ENCODE measurements at places on chromosomes 5 and 9.
A peak's percentile ranks its signal among the peaks of the same experiment; 100 is the strongest.

DNA sequence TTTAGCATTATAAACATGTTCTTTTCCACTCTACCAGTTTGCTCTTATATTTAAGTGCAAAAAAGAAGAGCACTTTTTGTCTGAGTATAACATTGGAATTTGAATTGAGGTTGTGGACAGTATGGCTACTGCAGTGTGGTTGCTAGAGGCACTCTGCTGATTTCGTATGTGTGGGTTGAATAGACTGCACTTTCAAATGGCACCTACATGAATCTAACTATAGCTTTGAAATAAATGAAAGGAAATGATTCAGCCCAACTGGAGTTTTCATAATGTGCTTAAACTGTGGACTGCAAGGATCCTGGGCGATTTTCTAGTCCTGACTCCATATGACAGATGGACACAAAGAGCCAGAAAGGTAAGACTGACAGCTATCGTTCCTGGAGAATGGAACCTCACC lies 657.6 kb upstream of the RIOK2 start:
- DNase-seq, result no peak

GRCh38 chr5:172640822-172641358 lies at the start of gene NEURL1B:
TSS of gene NEURL1B (plus strand) at chr5:172641263. CDS start at chr5:172641407, 144 bp downstream.
- DNase-seq, result peak; percentile 39

DNA sequence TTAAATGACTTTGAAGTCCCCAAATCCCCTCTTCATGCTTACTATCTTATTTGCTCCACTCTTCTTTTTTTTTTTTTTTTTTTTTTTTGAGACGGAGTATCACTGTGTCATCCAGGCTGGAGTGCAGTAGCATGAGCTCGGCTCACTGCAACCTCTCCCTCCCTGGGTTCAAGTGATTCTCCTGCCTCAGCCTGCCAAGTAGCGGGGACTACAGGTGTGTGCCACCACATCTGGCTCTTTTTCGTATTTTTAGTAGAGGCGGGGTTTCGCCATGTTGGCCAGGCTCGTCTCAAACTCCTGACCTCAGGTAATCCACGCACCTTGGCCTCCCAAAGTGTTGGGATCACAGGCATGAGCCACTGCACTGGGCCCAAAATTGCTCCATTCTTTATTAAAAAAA lies 51.0 kb downstream of the ST8SIA4 start:
- DNase-seq, result no peak

- DNase-seq, result no peak
Measured at GRCh38 chr5:156693113-156693512, 157.0 kb upstream of the PPP1R2B start.

DNA sequence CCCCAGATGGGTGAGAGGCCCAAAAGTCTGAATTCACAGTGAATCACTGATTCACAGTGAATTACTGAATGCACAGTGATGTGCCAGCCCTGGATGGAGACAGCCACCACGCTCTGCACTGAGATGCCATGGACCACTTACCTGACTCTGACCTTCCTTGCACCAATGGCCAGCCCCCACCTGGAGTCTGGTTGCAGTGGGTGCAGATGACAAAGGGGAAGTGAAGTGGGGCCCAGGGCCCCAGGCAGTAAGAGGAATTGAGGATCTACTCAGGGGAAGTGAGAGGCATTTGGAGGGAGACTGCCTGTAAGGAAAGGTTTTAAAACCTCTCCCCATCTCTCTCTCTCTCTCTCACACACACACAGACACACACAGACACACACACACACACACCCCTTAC lies 412.1 kb downstream of the CYLC2 start:
- no peak for DNase-seq

- no peak for DNase-seq
Measured at GRCh38 chr5:111194925-111195324, 29.3 kb upstream of the CAMK4 start.

DNA sequence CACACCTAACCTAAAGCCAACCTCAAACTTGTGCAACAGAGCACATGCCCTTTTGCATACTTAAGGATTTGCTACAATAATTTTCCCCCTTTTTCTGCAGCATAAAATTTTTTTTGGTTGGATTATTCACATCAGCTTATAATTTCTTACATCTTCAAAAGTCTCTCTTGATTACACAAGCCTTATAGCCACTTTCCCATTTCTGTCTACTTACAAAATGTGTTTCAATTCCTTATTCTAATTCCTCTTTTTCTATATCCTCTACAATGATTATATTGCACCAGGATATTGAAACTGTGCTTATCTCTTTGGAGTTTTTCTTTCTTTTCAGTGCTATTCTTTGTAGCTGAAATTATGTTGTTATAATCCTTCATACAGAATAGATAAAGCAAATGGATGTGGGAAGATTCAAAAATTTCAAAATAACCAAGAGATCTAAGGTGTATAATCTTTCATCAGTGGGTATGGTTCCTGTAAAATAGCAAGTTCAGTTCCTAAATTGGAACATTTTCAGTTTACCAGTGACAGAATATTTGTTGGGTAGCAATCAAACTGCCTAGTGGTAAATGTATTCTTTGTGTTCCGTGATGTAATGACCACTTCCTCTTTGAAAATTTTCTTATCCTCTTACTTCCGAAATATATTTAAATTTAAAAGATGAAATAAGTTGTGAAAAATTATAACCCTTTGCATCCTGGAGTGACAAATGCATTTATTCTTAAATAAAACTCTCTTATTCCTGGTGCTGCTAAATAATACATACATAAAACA lies 386.8 kb upstream of the CHD1 start:
- DNase-seq, result no peak

DNA sequence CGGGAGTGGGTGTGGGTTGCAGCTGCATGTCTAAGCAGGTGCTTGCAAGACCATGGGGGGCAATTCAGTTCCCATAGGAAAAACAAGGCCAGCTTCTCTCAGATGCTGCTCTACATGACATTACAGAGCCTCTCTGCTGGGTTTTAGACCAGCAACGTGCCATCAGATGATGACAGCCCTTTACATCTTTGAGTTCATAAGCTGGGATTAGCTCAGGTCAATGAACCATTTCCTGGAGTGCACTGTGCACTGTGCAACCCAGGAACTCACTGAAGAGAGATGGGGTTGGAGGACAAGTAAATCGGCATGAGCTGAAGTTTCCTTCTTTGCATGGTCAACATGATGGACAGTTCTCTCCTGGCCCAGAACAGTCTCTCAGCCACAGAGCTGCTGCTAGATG lies 160.6 kb downstream of the MARCHF11 start:
- no peak for DNase-seq

DNA sequence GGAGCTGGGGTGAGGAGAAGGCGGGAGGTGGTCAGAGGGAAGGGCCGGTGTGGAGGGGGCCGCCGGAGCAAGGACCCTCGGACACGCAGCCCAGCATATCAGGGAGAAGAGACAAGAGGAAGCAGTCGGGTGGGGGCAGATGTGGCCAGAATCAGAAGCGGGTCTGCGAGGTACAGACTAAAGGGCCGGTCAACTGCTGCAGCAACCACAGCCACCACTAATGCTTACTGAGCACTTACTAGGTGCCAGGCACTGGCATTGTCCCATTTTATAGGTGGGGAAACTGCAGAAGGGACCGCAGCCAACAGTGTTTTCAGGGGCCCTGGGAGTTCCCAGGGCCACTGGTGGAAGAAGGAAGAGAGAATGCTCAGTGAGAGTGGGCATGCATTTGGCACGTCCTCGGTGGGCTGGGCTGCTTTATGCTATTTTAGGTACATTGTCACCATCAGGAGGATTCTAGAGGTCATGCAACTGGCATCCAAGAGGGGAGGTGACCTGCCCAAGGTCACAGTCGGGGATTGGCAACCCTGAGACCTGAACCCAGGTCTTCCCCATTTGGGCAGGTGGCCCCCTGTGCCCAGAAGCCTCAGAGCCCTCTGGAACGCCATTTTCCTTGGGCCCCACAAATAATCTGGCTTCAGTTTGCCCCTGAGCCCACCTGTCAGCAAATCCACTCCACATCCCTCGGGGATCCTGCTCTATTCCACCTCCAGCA lies 53.4 kb downstream of the DUSP1 start:
- DNase-seq, result no peak

DNA sequence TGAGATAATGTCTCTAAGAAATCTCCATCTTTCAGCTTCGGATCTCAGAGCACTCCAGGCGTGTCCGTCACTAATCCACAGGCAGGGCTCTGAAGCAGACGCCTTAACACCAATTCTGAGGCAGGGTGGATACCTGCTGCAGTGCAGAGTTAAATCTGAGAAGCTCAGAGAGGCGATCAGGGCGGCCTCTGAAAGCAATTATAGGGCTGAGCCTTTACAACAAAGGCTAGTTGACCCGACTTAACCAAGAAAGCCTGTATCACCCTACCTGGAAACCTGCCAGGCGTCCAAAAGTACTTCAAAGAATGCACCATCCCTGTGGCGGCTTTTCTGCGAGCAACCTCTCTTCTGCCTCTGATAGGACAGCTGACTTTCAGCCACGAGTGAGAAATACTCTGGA lies 134.8 kb upstream of the MSX2 start:
- DNase-seq, result no peak

DNA sequence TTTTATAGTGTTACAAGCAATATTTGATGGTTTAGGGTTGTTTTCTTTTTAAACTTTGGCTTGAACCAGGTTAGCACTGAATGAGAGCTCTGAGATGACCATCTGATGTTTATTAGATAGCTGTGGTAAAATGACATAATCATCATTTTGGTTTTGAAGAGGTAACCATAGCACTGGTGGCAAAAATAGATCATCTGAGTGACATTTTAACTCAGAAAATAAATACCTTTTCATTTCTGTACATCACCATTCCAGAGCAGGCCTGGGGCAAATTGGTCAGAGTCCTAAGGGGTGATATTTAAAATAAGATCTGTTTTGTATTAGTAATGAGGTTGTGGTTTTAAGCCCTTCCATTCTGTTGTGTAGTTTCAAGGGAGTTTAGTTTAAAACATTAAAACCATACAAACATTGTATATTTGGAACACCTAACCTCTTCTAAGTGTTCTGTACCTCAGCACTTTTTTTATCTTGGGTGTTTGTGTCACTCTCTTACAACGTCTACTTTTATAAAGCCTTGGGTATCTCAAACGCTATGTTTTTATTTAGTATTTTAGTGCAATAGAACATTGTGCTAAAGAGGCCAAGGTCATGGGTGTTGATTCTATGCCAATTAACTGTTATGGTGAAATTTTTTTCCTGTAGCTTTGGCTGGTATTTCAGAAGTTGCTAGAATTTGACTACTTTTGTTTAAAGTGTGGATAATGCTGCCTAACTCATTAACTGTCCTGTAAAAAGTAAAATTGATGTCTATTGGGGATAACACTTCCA lies 166.1 kb downstream of the CD180 start:
- no peak for DNase-seq

GRCh38 chr5:140322751-140323731 lies 20.1 kb upstream of the PFDN1 start:
- DNase-seq, result no peak

DNA sequence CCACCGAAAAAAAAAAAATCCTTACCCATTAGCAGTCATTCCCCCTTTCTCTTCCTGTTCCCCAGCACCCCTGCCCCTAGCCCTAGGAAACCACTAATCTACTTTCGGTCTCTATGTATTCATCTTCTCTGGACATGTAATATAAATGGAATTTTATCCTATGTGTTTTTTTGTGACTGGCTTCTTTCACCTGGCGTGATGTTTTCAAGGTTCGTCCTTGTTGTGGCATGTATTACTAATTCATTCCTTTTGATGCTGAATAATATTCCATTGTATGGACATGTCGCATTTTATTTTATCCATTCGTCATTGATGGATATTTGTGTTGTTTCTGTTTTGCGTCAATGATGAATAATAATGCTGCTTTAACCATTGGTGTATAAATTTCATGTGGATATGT lies 42.8 kb upstream of the SH3GL2 start:
- no peak for DNase-seq

DNA sequence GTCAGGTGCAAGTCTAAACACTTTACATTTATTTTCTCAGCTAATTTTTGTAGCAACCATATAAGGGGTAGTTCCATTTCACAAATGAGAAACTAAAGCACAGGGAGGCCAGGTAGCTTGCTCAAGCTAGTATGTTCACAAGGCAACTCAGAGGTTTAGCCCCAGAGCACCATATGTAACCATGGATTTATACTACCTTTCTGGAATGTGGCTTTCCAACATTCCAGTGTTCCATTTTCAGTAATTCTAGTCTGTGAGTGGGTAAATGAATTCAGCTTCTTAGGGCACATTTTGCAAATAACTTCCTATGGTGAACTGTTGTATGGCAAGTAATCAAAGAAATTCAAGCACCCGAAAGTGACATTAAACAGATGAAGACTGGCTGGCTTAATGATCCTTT lies 25.0 kb upstream of the CAST start:
- DNase-seq, result no peak

DNA sequence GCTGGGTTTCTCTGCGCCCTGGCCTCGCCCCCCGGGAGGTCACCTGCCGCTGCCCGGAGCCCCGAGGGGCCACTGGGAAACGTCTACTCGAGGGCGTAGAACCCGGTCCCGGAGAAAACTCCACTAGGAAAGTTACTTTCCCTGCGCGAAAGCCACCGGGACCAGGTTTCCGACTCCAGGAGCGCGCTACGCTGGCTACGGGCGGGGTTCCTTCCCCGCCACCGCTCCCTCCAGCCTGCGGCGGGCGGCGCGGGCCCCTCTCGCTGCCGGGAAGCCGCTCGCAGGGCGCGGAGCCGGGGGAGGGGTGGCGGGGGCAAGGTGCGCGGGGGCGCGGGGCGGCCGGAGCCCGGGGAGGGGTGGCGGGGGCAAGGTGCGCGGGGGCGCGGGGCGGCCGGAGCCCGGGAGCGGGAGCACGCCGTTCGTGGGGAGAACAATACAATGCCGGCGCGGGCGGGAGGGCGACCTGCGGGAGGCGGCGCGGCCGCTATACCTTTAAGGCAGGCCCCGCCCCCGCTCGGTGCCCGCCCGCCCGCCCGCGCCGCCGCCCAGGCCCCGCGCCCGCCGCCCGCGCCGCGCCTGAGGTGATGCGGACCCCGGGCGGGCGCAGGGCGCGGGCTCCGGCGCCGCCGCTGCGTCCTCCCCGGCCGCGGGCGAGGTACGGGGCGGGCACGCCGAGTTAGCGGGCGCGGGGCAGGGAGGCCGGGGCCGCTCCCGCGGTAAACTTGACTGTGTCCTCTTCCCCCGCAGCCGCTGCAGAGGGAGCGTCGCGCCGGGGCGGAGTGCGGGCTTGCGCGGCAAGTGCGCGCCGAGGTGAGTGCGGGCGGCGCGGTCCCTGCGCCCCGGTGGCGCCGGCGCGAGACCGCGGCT lies 278.1 kb downstream of the AOPEP start:
- DNase-seq, result no peak

- DNase-seq, result no peak
Measured at GRCh38 chr9:32551276-32552051, 663 bp upstream of the SMIM27 start.

DNA sequence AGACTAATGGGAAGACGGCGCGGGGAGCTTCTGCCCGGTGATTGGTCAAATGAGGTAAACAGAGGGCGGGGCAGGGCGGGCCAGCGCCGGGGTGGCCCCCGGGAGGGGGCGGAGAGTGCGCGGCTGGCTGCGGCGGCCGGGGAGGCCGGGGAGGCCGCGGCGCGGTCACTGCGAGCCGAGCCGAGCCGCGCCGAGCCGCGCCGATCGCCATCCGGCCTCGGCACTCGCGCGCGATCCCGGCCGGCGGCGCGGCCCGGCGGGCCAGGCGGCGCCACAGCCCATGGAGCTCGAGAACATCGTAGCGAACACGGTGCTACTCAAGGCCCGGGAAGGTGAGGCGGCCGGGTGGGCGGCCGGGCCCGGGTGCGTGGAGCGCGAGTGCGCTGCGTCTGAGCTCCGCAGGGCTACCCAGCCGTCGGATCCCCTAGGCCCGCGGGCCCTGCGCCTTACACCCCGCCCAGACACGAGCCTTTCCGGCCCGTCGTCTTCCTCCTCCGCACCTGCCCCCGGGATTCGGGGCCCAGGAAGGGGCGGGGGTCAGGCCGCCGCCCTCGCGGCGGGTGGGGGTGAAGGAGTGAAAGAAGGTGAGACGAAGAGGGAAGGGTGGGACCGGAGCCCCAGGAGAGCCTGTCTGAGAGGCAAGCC lies at the start of gene GRK6:
TSS of gene GRK6 (plus strand) at position 111 of the 645 bp plus-strand sequence. CDS start at position 281, 170 bp downstream.
- no peak for DNase-seq

- DNase-seq, result no peak
Measured at GRCh38 chr9:112784020-112784785, 33.6 kb downstream of the SNX30 start.
